MG63 (cell line): ENCODE measurements at places on chromosomes 3 and 15. TPM values are rescaled to one million over a fixed set of nuclear protein-coding genes. Genes with fewer than 3 reads are reported as not detected.

Gene SLC51B
- total RNA-seq = not detected in 2 replicates

Gene TICRR
- total RNA-seq = 3.3 and 4.0 TPM in 2 replicates

Gene DET1
- total RNA-seq = 2.0 and 4.0 TPM in 2 replicates

GRCh38 chr3:151918253-151919029 is 45.0 kb downstream of the SUCNR1 start:
- DNase-seq = no peak

Gene SLC30A4
- 4.3 and 5.1 TPM in 2 replicates for total RNA-seq

DNA sequence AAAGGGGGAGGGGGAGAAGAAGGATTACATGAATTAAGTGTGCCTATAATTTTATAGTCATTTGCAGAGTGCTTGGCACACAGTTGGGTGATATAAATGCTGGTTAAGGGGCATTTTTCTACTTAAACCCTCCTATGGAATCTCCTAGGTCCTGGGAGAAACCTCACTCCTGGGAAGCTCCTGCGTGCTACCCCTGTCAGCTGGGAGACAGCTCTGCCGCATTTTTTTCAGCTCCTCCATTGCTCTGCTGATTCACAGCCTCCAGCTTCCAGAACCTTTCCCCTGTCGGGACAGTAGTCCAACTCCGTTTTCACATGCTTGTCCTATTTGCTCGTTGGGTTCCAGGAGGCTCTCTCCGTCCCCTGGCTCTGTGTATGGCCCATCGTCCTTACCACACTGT is 59.2 kb downstream of the CHRD start:
- no peak for DNase-seq

GRCh38 chr3:26312816-26313215 is 309.8 kb upstream of the LRRC3B start:
- no peak for DNase-seq

Gene SLC22A13
- total RNA-seq = not detected in 2 replicates

Gene ZNF445
- 3.9 and 6.0 TPM in 2 replicates for total RNA-seq

DNA sequence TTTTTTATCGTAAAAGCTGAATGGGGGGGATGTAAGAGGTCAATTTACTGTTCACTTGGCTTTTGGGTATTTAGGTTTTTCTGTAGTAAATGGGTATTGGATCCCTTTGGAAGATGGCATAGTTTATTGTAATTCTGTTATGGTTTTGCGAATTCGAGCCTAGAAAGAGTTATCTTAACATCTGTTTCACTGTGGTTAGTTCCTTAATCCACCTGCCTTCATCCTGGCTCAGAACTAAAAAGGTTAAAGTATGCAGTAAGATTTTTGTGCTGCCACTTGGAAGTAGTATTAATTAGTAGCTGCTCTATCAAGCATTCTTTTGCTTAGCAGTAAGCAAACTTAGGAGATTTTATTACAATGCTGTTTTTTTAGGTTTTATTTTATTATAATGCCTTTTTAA is 62.4 kb downstream of the ARIH1 start:
- no peak for DNase-seq

Gene TAGLN3
- total RNA-seq = not detected in 2 replicates

DNA sequence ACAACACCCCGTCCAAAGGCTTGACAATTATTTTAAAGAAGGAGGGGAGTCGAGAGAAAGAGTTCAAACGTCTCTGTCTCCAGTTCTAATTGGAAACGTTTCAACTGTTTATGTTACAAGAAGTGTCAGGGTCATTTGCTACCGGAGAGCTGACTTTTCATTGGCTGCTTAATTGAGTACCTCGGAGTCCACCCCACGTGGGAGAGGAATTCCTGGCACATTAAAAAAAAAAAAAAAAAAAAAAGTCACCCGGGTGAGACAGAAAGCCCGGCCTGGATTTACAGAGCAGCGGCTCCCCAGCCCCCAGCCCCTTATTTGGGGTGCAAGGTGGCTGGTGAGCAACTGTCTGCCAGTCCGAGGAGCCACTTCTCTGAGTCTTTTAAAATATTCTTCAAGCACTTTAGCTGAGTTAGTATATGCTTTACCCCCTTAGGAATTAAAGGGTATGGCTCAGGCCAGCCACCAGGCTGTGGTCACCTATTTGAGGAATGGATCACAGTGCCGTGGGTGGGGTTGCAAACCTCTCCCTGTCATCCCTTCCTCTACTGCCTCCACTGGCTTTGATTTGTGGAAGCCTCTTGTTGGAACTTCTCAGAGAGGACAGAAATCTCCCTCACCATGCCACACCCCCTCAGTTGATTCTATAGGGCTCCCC is 3.9 kb upstream of the TLE3 start:
- DNase-seq = peak; percentile 78

- DNase-seq = no peak
Observed at GRCh38 chr3:10560060-10560861, 54.9 kb upstream of the ATP2B2 start.

GRCh38 chr15:60255390-60255789 is 142.4 kb downstream of the ANXA2 start:
- peak; percentile 35 for DNase-seq

DNA sequence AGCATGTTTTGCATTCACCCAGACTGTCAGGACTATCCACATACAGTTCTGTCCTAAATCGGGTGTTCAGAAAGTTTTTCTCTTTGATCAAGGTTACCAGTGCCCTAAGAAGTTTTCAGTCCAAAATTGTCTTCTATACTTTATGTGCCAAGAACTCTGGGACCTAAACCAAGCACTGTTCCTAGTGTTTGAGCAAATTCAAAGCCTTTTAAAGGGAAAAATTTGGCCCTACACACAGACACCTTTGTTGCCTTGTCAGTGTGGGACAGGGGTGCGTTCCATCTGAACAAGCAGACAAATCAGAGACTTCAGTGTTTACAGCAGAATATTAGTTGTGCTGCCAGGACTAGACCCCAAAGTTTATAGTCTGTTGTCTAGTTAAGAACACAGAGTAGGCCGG is 50.6 kb downstream of the DGKG start:
- no peak for DNase-seq

DNA sequence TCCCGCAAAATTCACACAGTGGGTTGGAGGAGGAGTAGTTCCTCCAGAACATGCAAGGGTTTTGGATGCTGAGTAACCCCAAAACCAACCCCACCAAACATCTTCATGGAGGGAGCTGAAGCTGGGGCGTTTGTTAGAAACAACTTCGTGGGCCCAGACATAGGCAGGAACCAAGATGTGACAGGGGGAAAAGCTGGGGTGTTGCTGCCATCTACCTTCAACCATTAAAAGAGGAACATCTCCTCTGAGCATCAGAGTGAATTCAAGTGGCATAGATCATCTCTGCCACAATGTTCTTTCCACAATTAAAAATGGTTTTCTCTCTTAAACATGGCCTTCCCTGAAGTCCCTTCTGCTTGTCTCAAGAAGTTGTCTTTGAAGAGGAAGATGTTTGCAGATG is 20.5 kb downstream of the SIDT1 start:
- no peak for DNase-seq

DNA sequence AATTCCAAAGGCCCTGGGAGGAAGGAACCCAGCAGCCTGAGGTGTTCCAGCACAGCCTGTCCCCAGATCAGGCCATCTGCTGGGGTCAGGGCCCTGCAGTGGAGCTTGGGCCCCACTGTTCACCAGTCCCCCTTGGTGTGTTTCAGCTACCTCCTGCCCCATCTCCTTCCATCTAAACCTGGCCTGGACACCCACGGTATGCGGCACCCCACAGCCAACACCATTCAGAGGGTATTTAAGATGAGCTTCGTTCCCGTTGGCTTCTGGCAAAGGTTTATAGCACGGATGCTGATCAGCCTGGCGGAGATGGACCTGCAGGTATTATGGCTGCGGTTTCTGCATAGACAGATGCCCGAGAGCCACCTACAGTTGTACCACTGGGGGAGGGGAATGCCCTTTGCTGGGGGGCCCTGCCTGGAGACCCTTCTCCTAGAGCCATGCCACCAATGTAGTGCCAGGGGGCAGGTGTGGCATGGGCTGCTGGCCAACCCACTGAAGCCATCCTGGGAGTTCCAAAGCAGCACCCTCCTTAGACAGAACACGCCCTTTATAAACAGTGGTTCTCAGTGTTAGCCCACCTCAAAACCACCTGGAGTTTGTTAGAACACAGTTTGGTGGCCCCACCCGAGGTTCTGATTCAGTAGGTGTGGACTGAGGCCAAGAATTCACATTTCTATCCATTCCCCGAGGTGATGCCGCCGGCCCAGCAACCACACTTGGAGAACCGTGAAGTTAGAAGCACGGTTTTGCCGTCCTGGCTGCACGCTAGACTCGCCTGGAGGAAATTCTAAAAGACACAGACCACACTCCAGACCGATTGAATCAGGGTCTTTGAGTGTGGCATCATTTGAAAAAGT is 126.9 kb downstream of the LRRK1 start:
- DNase-seq = no peak

Gene NR1I2
- not detected in 2 replicates for total RNA-seq

Gene NME9
- 3.1 TPM in 1 of 2 replicates, not detected in the other for total RNA-seq

DNA sequence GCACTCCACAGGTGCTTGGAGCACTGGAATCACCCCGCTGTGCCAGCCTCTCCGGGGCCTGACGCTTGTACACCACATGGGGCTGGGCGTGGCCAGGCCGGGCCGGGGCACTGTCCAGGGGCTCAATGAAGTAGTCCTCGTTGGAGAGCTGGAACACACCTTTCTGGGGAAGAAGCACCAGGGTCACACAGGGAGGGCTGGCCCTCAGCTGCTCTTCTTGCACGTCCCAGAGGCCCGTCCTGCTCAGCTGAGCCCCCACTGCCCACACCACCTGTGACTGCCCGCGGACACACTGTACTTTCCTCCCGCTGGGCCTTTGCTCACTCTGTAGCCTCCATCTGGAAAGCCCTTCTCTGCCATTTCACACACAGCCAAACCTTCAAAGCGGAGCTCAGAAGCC is 13.3 kb downstream of the ADAMTS7 start:
- no peak for DNase-seq

DNA sequence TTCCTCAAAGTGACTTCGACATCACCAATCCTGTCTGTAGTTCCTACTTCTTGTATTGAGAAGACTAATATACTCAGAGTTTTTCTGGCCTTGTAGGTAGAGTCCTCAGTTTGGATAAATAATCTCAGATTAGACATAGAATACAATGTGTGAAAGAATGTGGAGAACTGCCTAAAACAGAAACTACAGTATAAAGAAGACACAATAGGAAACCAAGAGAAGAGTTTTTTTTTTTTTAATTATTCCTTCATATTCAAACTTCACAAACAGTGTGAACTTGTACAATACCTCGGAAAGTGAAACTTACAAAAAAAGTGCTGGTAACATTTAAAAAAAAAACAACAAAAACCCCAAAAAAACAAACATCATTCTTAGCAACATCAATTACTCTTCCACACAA is 20.5 kb downstream of the TIGIT start:
- DNase-seq = no peak

DNA sequence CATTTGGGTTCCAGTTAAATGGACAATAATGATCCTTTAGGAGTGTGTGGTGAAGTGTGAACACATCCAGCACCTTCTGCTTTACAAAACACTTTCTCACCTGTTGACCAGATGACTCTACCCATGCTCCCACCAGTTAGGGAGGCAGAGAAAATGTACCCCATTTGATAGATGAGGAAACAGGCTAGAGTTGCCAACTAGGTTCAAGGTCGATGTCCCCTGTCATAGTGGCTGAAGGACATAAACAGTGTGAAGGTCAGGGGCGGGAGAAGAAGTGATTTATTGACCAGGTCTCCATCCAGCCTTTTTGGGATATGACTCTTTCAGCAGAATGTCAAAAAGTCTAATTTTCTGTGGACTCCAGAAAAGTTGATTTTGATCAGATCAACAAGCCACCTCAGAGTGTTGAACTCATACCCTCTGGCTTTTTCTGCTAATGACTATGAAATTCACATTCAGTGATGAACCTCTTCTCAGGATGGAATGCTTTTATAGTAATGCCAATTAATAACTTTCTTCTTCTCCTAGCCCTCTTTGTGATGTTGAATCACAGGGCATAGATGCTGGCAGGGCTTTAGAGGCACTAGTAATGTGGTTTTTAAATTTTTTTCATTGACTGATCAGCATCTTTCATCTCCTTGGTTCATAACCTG is 57.5 kb downstream of the CPN2 start:
- no peak for DNase-seq

GRCh38 chr15:96355568-96356187 is 25.2 kb downstream of the NR2F2 start:
- DNase-seq = no peak

DNA sequence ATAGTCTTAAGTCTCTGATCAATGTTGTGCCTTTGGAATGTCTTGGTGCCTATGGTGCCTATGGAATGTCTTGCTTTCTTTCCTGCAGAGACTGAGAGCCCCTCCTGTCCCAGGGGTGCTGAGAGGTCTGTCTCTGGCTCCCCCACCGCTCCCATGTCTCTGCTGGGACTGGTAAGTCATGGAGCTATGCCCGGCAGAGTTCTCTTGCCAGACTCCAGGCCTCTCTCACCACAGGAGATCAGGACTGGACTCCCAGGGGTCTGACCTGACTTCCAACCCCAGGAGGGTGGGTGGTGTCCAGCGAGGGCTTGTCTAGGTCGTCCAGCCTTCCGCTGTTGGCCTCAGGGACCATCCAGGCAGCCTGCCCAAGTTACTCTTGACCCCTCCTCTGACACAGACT is 14.0 kb upstream of the CYP11A1 start:
- peak; percentile 61 for DNase-seq

DNA sequence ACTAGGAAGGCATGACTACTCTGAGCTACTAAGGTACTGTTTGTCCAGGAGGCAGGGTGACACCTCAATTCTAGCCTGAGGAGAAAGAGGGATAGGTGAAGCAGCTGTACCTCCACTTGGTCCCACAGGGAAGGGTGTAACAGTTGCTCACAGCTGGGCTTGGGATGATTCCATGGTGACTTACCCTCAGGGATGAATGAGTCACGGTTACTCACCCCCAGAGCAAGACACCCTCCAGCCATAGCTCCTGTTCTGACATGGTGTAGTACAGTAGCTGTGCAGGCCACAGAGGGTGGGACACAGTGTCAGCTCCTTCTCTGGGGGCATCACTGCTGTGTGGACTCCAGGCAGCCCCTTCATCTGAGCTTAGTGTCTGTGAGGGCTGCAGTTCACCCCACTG is 868.6 kb upstream of the SEMA6D start:
- peak; percentile 72 for DNase-seq

- no peak for DNase-seq
Observed at GRCh38 chr15:30896211-30896606, 7.5 kb upstream of the FAN1 start.

Gene PSTPIP1
- not detected in 2 replicates for total RNA-seq

Gene CCDC80
- total RNA-seq = 240 and 268 TPM in 2 replicates

Gene MTHFS
- 72.8 and 225 TPM in 2 replicates for total RNA-seq

- no peak for DNase-seq
Observed at GRCh38 chr3:38007754-38008090, 17.1 kb downstream of the VILL start.

- DNase-seq = no peak
Observed at GRCh38 chr3:156776031-156776430, 50.1 kb upstream of the LEKR1 start.

- no peak for DNase-seq
Observed at GRCh38 chr15:69789648-69790393, 307.9 kb downstream of the TLE3 start.

DNA sequence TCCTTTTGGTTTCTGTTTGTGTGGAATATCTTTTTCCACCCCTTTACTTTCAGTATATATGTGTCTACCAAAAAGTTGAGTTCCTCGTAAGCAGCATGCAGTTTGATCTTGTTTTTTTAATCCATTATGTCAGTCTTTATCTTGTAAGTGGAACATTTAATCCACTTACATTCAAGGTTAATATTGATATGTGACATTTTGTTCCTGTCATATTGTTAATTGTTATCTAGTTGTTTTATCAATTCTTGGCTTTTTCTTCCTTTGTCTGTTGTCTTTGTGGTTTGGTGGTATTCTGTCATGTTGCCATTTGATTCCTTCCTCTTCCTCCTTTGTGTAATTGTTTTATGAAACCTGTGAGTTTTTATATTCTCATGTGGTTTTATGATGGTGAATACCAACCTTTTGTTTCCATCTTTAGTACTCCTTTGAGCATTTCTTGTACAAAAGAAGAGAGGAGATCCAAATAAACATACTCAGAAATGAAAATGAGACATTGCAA is 43.4 kb upstream of the XCR1 start:
- no peak for DNase-seq

Gene NXPE3
- total RNA-seq = 7.5 and 12.4 TPM in 2 replicates
